HCEC 1CT (cell line): ENCODE measurements at places on chromosomes 16 and 17.

- no peak for DNase-seq
Measured at GRCh38 chr17:31733326-31733725, 125.7 kb downstream of the COPRS start.

- no peak for DNase-seq
Measured at GRCh38 chr17:41012326-41013120, 3.6 kb upstream of the KRTAP3-1 start.

DNA sequence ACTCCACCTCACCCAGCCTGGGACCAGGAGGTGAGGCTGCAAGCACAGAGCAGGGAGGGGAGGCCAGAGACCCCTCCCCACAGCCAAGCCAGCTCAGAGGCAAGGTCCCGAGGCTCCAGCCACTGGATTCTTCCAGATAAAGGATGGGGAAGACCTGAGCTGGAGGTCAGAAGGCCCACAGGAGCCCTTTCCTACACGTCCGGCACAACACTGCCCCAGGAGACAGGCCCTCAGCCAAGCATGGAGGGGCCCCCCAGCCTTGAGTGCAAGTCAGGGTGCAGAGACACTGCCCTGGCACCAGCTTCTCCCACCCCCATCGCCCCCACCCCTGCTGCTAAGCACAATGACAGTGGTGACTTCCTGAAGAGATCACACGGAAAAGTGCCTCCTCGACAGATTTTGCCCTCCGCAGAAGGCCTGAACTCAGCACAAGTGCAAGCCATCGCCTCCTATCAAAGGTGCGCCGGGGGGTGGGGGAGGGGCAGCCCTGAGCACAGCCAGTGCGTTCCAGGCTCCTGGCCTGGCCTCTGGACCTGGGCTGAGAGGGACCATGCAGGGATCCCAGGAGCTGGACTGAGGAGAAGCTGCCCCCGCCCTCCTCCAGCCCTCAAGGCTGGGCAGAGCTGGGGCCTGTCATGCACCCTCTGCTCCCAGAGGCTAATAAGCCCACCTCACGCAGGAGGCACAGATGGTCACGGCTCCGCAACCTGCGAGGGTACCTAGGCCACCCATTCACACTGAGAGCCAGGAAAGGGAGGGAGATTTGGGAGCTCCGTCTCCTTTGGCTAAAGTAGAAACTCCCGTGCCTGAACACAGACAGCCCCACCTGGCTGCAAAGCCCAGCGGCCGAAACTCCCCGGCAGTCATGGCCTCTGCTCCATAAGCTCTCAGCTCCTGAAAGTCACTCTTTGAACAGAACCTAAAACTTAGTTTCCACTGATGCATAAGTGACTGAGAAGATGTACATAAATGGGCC, 2.7 kb downstream of the MAFG start:
- no peak for DNase-seq

- DNase-seq: no peak
Measured at GRCh38 chr16:48157794-48158193, 2.0 kb upstream of the ABCC12 start.

DNA sequence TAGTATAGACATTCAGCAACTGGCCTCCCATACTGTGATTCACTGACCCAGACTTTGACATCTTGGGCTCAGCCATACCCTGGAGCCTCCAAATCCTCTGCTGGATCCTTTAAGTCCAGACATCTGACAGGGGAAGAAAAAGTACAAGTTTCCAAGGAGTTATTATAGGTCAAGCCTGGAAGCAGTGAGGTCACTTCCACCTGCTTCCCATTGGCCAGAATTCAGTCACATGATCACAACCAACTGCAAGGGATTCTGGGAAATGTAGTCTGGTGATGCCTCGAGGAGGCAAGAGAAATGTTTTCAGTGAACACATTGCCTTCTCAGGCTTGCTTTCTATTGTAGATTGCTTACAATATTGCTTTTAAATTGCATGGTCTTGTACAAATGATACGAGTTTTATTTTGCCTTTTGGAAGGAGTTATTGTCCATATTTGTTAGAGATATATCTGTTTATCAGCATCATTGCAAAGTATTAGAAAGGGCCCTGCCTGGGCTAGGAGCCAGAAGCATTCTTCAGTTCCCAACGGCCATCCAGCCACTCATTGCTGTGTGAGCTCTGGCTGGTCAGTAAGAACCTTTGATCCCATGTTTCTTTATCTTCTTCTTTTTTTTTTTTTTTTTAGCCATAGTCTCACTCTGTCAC, 696.9 kb downstream of the WWOX start:
- no peak for DNase-seq

DNA sequence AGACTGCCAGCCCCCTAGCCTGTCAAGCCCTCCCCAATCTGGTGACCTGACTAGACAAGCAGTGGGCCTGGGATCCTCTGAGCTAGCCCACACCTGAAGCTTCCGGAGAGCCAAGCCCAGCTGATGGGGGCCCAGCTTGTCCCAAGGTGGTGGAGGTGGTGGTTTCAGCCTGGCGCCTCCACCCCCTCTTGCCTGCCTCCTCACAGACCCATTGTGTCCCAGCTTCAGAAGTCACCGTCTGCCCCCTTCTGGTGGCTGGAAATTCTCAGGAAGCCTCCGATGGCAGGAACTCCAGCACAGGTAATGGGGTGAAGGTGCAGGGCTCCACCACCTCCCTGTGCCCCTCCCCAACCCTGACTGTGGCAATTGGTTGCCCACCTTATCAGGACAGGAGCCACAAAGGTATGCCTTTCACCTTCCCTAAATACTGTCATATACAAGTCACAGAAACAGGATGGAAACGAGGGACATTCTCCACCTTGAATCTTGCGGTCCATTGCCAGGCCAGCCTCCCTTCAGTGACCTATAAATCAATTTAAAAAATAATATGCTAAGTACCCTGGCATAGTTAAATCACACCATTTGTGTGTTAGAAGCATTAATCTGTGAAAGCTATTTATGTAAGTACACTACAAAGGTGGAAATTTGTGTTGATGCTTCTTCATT, 66.0 kb upstream of the ZNF423 start:
- DNase-seq: no peak

DNA sequence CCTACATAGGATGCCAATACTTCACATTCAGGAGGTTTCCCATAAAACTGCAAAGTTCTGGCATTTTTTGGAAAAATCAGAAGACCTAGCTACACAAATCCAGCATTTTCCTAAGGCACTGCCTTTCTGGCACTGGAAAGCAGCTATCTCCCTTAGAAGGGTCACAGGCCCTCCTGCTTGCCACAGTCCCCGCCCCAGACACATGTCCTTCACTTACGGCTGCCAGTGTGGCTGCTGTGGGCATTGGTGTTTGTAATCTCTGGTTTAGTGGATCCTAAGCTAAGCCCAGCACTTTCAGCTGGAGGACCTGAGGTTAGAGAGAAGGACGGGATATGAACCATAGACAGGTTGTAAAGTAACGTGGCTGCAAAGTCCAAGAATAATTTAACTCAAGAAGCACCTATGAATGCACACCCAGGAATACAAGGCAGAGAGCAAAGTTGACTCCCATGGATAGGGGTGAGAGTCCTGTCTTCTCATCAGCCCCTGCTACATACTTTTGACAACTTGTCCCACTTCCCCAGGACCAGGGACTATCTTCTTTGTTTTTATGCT, 100.0 kb downstream of the XYLT1 start:
- no peak for DNase-seq

GRCh38 chr17:31573861-31574260, 182.4 kb downstream of the RAB11FIP4 start:
- no peak for DNase-seq

- peak; percentile 71 for DNase-seq
Measured at GRCh38 chr16:50068550-50068949, 2.8 kb downstream of the HEATR3 start.
